AG08395 (cell line): ENCODE measurements at places on chromosomes 7 and 10.

DNA sequence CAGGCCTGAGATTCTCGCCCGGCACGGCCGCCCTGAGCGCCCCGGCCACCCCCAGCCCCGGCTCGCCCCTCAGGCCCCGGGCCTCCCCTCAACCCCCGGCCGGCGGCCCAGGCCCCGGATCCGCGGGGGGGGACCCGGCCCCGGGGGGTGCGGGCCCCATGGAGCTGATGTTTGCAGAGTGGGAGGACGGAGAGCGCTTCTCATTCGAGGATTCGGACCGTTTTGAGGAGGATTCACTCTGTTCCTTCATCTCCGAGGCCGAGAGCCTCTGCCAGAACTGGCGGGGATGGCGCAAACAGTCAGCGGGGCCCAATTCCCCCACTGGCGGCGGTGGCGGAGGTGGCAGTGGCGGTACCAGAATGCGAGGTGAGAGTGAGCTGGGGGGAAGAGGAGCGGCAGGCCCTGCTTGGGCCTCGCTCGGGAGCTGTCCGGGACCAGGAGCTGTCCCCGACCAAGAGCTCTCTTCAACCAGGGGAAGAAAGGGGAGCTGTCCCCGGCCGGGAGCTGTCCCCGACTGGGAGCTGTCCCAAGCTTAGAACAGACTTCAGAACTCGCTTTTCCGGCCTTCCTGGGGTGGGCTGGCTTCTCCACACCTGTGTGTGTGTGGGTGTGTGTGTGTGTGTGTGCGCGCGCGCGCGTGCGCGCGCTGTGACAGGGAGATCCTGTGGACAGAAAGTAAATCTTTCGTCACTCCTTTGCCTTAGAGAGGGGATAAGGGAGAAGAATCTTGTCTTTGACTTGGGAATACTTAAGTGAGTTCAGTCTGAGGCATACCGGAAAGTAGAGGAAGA is 510 bp downstream of the ZSWIM8 start:
- DNase-seq = peak; percentile 51

- no peak for DNase-seq
Observed at GRCh38 chr7:140364819-140365218, 33.5 kb downstream of the SLC37A3 start.

DNA sequence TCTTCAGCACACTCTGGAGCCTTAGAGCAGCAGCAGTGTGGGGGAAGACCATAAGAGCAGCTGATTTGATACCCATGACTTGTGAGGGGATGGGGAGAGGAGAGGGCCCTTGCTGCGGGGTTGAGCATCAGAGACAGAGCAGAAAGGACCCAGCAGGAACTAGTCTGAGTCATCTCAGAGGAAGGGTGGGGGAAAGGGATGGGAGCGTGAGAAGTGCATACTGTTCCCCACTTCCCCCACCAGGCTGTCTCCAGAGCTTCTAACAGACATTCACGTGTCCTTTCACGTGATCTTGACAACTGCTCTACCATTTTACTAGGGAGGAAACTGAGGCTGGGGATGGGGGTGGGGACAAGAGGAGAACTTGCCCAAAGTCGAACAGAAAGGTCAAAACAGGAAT is 38.7 kb downstream of the FAM241B start:
- DNase-seq = no peak

DNA sequence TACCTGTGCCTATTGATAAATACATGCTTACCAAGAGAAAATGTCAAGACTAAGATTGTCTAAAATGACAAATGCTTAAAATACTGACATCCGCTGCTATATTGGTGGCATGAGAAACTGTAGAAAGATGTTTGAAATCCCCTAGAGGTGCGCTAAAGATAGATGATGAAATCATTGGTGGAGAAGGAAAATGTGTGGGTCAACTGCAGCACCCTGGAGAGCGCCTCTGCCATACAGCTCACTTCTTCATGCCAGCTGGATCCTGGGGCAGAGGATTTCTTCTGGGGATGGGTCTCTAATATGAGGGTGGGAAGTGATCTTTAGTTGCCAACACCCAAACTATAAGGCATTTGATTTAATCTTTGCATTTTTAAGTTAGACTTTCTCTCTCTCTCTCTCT is 680.4 kb upstream of the POM121L12 start:
- DNase-seq = no peak

GRCh38 chr10:104622598-104623209 is 18.4 kb upstream of the SORCS3 start:
- peak; percentile 24 for DNase-seq
